Astrocyte of the spinal cord (primary cell): ENCODE measurements at places on chromosomes 5 and 9.

DNA sequence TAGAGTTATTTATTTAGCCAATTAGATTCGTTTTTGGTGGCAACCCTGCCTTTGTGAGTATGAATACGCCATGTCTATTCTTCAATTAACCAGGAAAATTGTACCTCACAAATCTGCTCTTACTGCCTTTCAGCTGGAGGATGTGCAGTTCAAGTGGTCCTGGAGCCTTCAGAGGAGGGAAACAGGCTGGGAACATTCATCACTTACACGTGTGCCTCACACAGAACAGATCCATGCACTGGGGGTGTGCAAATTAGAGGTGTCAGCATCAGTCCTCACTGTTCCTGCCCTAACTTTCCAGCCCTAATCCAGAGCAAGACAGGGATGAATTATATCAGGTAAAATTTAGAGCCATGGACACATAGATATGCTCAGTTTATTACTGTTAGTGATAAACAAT, 65.4 kb downstream of the SEMA5A start:
- no peak for DNase-seq

DNA sequence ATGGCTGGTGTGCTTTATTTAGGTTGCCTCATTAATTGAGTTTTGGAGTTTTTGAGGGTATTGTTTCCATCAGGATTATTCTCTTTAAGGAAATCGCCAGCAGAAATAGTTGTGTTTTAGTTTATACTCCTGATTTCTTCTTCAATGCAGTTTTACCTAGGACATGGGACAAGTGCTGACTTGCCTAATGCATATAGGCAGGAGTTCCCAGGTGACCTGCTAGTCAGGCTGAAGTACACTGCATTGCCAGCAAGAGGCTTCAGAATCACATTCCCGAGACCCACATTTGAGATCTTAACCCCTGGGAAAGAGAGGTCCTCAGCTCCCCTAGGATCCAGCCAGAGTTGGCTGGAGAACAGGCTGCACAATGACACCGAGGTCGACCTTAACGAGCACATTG, 1.5 kb upstream of the OR1N2 start:
- no peak for DNase-seq

GRCh38 chr9:28136113-28136512, 562.8 kb upstream of the C9orf72 start:
- no peak for DNase-seq

DNA sequence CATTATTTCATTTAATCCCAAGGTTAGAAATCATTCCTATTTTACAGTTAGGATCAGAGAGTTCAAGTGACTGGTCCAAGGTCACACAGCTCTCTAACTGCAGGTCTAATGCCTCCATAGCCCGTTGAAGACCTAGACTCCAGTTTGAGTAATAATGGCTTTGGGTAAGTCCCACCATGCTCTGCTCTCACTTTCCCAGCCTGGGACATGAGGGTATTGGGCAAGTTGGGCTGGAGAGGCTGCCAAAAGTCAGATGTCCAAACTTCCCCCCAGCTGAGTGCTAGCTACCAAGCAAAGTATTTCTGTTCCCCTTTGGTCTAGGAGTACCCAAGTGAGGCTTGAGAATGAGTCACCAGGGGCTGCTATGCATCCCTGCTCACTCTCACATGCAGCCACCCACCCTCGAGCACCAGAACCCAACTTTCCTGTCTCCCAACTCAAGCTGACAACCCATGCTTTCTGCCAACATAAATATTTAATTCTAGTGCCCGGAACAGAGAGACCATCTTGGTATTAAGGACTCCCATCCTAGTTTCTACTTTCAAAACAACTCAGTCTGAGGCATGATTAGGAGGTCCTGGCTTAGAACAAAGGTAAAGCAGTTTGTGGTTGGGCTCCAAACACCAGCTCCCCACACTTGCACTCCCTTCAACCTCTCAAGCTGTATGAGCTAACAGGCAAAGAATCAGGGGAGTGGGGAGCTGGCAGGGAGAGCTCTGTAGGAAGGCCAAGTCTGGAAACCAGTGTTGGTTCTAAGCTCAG, 236.5 kb upstream of the TRIM32 start:
- DNase-seq = peak; percentile 87

DNA sequence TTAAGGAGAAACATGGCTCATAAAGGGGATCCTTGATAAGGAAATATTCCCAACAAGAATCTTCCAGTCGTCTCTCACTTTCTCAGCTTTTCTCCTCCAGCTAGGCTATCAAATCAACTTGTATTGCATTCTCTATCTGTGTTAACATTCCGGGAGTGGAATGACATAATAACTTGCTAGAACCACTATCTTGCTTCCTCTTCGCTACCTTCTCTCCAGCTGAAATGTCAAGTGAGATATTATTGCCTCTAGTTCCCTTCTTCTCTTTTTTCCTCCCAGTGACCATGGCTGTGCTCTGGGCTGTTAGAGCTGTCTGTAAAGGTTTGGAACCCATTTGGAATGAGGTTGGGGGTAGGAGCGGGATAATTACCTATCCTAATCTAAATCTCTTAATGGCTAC, 1329.5 kb upstream of the WWC1 start:
- DNase-seq = no peak

DNA sequence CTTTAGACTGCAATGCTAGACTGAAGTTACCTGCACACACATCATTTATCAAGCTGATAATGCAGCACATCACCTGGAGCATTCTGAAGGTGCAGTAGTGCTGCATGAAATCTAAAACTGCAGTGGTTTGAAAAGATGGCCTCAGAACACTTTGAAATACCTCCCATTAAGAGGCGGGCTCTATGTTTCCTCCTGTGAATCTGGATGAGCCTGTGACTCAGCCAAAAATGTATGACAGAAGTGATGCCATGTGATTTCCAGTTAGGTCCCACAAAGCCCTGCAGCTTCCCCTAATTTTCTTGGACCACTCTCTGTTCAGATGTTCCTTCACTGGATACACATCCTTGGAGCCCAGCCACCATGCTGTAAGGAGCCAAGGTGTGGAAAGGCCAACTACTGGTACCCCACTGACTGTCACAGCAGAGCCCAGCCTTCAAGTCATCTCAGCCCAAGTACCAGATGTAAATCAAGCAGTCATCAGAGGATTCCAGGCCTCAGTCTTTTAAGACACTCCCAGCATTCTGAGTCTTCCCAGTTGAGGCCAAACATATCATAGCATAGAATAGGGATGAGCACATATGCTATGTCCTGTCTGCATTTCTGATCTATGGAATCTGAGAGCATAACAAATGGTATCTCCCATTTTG, 27.2 kb upstream of the DEPDC1B start:
- DNase-seq = no peak

- DNase-seq = no peak
Observed at GRCh38 chr5:57911438-57911837, 428.8 kb upstream of the ACTBL2 start.

GRCh38 chr9:71333321-71333720, 211.9 kb upstream of the TRPM3 start:
- no peak for DNase-seq

GRCh38 chr9:105241356-105242043, 3.0 kb upstream of the SLC44A1 start:
- no peak for DNase-seq

DNA sequence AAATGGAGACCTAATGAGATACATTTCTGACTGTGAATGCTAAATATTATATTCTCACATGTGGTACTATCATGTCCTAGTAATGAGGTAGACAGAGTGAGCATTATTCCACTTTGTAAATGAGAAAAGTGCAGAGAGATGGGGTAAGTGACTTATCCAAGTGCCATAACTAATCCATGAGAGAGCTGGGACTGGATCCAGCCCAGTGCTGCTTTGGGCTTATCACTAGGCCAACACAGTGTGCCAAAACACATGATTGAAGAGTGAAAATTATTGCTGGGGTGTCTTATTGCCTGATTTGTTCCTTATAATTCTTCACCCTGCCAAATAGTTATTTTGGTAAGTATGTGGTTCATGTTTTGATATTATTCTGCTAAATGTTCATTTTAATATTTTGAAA, 442.2 kb upstream of the GRAMD2B start:
- DNase-seq = no peak
